GM20000 (cell line): ENCODE measurements at places on chromosomes 7 and 10.
A peak's percentile ranks its signal among the peaks of the same experiment; 100 is the strongest.

DNA sequence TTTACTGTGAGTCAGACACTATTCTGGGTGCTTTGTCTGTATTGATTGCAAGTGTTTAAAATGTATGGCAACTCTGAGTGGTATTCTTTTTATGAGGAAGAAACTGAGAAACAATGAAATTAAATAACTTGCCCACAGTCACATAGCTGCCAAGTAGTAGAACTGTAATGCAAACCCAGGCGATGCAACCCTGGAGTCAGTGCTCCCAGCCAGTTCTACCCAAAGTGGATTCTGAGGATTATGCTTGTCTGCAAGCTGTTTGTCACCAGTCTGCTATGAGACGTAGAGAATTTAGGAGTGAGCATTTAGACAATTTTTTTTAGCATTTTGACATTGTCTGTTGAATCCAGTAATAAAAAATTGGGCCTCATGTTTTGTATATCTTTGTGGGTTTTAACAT, 306.0 kb upstream of the LRGUK start:
- no peak for DNase-seq

DNA sequence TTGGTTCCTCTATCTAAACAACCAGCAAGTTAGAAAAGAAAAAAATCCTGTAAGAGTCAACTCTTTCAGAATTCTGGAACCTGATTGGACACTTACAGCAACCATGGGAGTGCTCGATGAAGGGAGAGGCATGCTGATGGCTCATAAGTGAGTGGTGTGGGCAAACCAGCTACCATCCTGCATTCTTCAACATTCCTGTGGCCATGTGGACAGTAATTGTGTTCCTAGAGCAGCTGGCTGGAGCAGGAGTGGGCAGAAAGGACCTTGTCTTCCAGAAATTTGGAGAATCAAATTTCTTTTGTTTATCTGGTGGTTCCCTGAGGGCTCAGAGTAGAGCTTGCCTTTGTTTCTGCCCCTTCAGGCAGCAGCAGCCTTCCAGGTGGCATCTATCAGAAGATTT, 22.5 kb upstream of the MYL7 start:
- no peak for DNase-seq

- DNase-seq: no peak
These were observed 118.5 kb downstream of the LYZL1 start for GRCh38 chr10:29407280-29407858.

- no peak for DNase-seq
These were observed 18.5 kb downstream of the NACAD start for GRCh38 chr7:45070254-45070642.

DNA sequence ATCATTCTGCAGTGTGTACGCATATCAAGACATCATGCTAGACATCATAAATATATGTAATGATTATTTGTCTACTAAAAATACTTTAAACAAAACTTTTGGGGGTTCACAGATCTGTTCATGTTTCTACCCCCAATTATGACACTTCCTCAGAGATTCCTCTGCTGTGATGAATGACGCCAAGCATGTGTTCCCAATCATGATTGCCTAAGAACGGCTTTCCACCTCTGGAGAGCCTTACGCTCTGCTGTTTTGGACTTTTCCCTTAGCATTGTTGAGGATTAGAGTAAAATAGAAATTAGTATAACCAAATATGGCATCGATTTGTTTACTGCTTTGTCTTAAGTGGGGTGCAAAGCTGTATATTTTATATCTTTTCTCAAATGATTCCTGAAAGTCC, 236.3 kb upstream of the IGFBP3 start:
- no peak for DNase-seq

- no peak for DNase-seq
These were observed 41.1 kb upstream of the FAM204A start for GRCh38 chr10:118383063-118383689.

DNA sequence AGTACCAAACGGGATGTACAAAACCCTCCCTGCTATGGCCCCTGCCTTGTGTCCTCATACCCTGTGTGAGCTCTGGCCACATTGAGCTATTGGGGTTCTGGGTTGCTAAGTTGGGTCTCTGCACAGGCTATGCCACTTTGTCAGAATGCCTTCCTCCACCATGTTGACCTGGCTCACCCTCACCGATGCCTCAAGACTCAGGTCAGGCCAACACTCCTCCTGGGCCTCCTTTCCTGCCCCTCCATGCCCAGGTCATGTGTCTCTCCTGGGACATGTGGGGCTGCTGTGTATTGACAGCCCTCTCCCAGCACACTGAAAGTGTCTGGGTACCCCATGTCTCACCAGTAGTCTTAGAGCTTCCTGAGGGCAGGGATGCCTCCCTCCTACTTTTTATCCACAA, 14.6 kb downstream of the TRPV5 start:
- DNase-seq: no peak

DNA sequence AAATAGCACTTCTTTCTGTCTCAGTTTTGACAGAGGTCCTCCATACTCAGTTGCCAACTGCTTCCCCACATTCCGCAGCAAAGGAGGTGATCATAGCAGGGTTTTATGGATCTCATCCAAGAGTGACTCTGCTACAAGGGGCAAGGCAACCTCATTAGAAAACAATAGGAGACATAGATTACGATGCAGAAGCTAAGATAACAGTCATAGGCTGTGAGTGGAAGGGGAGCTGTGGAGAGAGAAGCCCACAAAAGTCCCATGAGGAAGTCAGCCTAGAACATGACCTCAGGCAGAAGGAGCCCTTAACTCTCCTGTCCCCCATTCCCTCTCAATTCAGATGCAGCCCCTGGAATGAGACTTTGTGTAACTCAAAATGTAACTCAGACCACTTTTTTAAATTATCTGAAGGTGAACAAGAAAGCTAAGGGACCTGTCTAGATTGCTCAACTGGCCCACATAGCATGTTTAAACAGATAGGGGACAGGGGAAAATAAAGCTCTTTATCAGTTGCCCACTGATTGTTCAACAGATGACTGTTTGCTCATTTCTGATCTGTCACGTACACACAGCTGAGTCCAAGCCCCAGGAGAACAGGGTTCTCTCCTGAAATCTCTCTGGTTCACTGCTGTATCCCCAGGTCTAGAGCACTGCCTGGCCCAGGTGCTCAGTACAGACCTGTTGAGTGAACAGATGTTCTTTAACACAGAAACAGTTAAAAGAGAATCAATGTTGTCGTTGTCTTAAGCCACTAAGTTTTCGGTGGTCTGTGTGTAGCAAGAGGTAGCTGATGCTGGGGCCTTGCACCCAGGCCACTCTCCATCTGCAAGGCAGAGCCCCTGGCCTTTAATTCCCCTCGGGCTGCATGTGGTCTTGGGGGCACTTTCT, 1.5 kb upstream of the NCOA4 start:
- no peak for DNase-seq

- peak; percentile 35 for DNase-seq
These were observed 506 bp downstream of the MCM10 start for GRCh38 chr10:13161857-13162271.

GRCh38 chr7:117157241-117158209, 165.3 kb downstream of the WNT2 start:
- DNase-seq: no peak

DNA sequence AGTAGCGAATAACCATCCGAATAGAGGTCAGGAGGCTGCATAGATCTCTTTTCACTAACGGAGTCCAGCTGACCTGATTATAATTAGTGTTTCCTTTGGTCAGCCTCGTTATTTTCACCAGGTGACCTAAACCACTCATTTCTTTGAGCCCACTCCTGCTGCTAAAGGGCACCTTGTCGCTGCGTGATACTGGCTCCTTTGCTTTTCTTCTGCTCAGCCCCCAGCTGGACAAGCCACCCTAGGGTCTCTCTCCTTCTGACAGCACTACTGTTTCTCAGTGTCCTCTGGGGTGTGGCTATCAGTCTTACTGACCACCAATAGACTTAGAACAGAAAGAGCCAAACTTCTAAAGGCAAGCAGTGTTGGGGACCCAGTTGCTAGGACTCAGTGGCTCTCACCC, 2.7 kb upstream of the IGFBP3 start:
- DNase-seq: no peak

GRCh38 chr10:46294641-46295220, 7.9 kb downstream of the ANTXRL start:
- DNase-seq: no peak
